ENCODE measurements at places on chromosomes 11 and 22.

GRCh38 chr22:40898850-40899357 is 37.0 kb upstream of the DNAJB7 start:
- DNase-seq, result no peak

GRCh38 chr11:128022007-128022368 is 565.4 kb downstream of the ETS1 start:
- DNase-seq, result no peak

DNA sequence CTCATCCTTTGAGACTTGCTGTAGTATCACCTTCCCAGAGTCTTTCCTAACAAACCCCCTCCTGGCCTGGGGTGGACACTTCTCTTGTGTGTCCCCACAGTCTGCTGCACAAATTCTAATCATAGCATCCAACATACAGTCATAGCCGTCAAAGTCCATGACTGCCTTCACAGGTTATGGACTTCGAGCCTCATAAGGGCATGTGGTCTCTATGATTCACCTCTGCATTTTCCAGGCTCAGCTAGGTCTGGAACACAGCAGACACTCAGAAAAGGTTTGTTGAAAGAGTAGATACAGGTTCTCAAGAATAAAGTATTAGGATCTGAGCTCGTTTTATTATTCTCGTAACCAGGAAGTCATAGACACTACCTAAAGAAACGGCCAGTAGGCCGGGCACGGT is 13.2 kb upstream of the SCUBE2 start:
- no peak for DNase-seq

DNA sequence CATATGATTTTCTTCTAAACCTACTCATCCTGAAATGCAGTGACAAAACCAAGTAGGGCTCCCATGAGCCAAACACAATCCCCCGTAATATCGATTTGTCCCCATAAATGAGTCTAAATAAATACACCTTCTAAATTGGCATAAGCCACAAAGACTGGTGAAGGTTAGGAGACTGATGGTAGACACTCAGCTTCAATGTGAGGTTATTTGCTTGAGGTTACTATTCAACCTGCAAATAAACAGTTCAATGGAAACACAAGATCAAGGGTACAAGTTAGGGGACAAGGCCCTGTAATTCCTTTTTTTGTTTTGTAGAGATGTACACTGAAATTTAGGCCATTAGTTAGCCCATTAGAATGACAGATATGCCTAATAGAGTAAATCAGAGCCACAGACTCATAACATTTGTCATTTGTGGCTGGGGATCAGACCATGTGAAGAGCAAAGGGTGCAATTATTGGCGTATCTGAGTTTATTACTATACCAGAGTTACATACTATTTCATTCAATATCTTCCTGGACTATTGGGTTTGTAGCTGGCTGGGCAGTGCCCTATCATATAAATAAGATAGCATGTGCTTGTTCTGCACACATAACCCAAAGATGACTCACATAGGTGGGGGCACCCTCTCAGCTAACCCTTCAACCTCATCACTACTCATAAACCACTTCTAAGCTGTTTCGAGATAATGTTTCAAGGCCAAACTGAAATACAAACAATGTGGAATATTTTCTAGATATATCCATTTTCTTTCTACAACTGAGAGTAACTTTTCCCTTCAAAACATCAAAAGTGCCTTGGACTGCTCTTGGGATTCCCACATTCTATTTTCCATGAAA is 695.3 kb downstream of the KCNA4 start:
- DNase-seq, result no peak

DNA sequence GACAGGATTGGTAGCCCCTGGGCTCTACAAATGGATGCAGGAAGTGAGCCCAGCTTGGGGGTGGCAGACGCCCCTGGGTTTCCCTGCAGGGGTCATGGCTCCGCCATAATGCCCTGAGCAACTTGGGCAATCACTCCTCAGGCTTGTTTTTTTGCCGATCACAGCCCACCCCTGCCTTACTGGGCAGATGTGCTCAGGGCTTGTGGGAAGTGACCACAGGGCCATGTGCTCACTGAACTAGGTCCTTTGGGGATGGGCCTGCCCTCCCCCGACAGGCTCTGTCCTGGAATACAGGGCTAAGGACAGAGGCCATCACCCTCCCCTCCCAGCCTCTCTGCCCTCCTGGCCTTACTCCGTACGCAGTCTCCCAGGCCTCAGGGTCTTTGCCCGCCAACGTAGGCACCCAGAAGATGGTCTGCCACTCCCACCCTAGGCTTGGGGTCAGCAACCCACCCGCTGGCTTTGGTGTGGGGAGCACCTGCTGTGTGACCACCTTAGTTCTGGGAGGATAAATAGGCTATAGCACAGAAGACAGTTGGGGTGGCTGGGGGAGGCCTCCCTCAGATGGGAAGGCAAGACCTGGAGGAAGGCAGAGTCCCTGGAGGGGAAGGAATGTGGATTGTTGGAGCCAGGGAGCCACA is 3.8 kb downstream of the RPLP2 start:
- DNase-seq, result no peak

GRCh38 chr11:102793677-102794290 is 4.2 kb downstream of the MMP1 start:
- DNase-seq, result no peak

- no peak for DNase-seq
These were observed 576.7 kb upstream of the LRRC4C start for GRCh38 chr11:42036201-42036600.

DNA sequence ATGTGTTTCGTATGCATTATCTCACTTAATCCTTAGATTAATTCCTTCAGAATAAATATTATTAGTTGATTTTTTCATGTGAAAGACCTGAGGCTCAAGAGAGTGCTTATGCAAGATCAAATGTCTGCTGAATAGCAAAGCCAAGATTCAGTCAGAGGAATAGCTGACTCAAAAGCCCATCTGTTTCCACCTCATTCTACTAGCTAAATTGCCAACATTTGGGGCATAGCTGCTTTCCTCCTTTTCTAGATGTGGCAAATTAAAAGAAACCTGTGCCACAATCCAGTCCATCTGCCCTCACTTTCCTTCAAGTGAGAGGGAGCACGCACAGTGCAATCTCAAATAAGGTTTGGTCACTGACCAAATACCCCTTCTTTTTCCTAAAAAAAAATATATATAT is 121.1 kb downstream of the PAX6 start:
- no peak for DNase-seq

All from stimulated activated CD4-positive, alpha-beta T cell treated with anti-CD3 and anti-CD28 coated beads, Interleukin-12 subunit alpha, Interleukin-12 subunit beta, amount 100 ng/mL, for 4 hours (primary cell).